Caki2 (cell line): ENCODE measurements at places on chromosomes 7 and 10. TPM values are rescaled to one million over a fixed set of nuclear protein-coding genes. Genes with fewer than 3 reads are reported as not detected.

The HOXA9 gene
- 46.9 and 62.2 TPM in 2 replicates for total RNA-seq

- no peak for DNase-seq
Measured at GRCh38 chr10:102673236-102673818, 29.0 kb downstream of the TRIM8 start.

GRCh38 chr7:16524332-16524731 lies 2.3 kb upstream of the LRRC72 start:
- DNase-seq, result no peak

- DNase-seq, result no peak
Measured at GRCh38 chr10:77138541-77138940, 499.1 kb downstream of the KCNMA1 start.

- DNase-seq, result peak; percentile 16
Measured at GRCh38 chr10:4141471-4141870, 356.5 kb upstream of the KLF6 start.
